ENCODE measurements at places on chromosomes 5 and 9. TPM values are rescaled to one million over a fixed set of nuclear protein-coding genes. Genes with fewer than 3 reads are reported as not detected.

- no peak for DNase-seq
Measured at GRCh38 chr5:92337772-92338234, 954.7 kb upstream of the ARRDC3 start.

DNA sequence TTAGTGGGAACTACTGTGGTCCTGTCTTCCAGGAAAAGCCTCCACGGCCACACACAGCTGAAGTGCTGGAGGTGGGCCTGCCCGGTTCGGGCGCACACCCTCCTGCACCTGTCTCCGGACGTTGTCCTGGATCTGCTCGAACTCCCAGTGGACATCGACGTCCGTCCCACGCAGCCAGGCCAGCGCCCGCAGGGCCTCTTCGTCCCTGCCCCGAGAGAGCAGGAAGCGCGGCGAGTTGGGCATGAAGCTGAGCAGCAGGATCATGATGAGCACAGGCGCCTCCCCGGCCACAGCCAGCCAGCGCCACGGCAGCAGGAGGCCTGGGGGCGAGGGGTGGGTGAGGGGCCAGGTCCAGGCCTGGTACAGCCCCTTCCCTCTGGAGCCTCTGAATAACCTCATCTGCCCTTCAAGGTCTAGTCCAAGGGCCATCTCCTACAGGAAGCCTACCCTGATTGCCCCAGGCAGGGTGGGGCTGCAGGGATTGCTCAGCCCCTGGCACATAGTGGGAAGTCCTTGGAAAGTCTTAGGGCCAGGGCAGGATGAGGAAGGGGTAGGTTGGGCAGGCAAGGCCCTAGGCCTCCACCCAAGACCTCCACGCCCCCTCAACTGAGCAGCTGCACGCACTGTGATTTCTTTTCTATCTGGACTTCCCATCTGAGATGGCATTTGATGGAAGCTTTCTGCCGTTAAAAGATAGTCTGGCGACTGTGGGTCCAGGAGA lies 3.4 kb downstream of the SLC2A6 start:
- no peak for DNase-seq

GRCh38 chr9:94925751-94926430 lies 199.4 kb downstream of the AOPEP start:
- DNase-seq: no peak

The FLT4 gene
- total RNA-seq: 1.5 TPM

DNA sequence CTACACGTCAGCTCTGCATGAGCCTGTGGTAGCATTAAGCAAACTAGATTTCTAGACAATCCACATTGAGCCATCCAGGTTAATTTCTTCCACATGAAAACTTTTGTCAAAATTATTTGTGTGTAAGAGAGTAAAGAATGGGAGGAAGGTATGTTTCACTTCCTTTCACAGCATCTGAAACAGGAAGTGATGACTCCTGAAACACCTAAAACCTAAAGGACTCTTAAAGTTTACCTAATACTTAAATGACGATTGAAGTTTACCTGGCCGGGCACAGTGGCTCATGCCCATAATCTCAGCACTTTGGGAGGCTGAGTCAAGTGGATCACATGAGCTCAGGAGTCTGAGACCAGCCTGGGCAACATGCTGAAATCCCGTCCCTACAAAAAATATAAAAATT lies 223.8 kb downstream of the CEMIP2 start:
- DNase-seq: no peak

DNA sequence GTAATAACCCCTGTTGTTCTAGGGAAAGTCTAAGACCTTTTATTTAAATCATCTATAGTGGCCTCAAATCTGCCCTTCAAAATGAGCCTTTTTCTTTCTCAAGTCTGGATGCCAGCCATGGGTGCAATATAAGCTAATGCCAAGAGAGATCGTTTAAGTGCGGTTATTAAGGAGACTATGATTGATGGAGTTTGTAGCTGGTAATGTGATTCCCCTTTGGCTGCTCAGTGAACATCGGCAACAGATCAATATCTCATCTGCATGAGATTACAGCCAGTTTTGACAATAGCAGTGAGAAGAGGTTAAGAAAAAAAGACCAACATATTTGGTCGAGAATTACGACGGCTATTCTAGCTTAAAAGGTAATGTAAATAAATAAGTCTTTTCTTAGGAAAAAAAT lies 1049.4 kb upstream of the NUDT12 start:
- no peak for DNase-seq
